ENCODE measurements at places on chromosomes 7 and 10.

DNA sequence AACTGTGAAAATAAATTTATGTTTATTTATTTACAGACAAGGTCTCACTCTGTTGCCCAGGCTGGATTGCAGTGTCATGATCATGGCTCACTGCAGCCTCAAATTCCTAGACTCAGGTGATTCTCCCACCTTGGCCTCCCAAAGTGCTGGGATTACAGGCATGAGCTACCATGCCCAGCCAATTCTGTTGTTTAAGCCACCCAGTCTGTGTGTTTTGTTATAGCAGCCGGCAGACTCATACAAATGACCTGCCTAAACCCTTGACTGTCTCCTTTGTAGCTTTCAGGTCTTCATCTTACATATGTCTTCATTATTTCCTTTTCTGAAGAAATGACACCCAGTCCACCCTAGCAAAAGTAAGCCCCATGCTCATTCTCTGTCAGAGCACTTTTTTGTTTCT lies 43.8 kb upstream of the KMT2C start:
- no peak for DNase-seq

- DNase-seq = no peak
These were observed 6.3 kb downstream of the MTPN start for GRCh38 chr7:135970682-135971365.

GRCh38 chr7:91198371-91198770 lies 65.9 kb upstream of the FZD1 start:
- no peak for DNase-seq

GRCh38 chr7:127758105-127758504 lies 106.1 kb downstream of the SND1 start:
- no peak for DNase-seq

DNA sequence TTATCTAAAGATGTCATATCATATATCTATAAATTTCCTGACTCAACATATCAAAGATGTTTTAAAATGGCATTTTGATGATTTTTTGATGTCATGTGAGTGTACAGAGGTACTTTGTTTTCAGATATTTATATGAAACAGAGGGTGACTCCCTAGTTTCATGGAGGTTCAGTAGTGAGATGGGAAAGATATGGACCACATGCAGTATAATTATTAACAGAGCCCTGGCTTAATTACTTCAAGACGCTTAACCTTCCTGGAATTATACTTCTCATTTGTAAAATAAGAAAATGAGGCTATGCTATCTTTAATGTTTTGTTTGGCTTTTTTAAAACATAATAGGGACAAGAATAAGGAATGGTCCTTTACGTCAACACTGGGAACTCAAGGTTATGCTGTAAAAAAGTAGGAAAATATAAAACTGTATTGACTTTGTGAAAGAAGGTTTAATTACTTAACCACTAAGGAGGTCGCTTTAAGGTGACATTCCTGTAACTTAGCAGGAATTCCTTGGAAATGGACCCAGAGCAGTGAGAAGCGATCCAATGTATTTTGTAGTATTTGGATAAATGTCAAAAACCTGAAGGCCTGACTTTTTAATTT lies 821.0 kb upstream of the IGFBP3 start:
- no peak for DNase-seq

DNA sequence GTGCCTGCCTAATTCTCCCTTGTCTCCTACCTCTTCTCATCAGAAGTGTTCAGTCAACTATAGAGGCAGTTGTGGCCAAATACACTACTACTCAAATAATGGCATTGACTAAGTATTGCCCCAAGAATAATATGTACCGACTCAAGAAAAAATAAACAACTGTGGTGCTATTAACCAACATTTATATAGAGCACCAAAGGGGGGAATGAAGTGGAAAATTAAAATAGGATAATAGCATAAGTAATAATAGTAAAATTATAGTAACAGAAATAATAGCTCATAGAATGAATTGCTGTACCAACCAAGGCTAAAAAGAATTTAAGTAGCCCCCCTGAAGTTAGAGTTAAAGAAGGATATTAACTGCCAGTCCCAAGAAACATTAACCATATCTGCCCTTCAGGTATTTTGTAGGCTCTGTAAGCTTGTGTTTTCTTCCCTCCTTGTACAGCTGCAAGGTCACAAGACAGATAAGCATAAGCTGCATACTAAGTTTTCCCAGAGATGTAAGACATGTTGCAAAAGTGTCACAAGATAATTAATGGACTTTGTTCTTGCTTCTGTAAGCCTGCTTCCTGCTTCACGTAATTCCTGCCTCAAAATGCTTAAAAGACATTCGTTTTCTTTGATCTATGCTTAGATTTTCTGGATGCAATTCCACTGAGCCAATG lies 10.9 kb upstream of the CYREN start:
- no peak for DNase-seq

GRCh38 chr7:65295409-65295808 lies 78.2 kb upstream of the ZNF92 start:
- no peak for DNase-seq

DNA sequence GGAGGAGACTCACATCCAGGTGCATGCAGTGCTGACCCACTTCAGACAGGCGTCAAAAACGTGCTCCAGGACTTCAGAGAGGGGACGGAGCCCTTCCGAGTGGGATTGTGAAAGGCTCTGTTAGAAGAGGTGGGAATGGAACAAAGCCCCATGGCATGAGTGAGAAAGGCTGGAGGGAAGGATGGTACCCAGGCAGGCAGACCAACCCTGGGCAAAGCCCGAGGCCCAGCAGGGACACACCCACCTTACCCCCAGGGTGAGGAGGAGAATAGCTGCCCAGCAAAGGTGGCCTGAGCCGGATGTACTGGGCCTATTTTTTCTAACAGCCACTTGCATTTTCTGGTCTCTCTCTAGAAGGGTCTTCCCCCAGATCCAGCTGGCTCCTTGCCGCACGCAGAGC lies 14.8 kb downstream of the CHAT start:
- DNase-seq = no peak

- DNase-seq = no peak
These were observed 99.4 kb downstream of the PRKAG2 start for GRCh38 chr7:151777495-151777880.

DNA sequence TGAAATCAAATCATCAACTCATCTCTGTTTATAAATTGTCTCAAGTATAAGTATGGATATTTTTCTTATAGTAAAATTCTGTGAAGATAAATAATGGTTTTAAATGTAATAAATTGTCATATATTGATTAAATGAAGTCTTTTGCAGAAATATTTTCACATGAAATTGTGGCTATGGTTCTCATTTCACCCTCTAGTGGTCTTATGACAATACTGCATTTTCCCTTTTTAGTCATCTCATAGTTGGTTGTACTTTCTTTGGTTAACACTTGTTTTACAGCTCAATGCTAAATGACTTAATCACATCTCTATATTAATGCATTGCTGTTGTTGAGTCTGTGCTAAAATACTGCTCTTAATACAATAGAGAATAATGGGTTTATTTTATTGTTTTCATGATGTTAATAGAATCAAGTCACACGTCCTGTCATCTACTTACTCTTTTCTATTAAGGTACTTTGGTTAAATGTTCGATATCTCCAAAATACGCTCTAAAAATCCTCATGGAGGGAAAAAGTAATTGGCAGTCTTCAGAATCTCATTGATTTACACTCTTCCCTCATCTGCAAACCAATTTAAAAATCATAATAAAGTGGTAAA lies 38.0 kb upstream of the CACNA2D1 start:
- no peak for DNase-seq

GRCh38 chr10:65394502-65395297 lies 1531.1 kb upstream of the LRRTM3 start:
- DNase-seq = no peak

GRCh38 chr7:151434549-151434948 lies 5.4 kb downstream of the CRYGN start:
- DNase-seq = no peak

- no peak for DNase-seq
These were observed 140.3 kb downstream of the GPR85 start for GRCh38 chr7:112946350-112946749.

GRCh38 chr7:22429386-22429785 lies 70.6 kb downstream of the STEAP1B start:
- no peak for DNase-seq

DNA sequence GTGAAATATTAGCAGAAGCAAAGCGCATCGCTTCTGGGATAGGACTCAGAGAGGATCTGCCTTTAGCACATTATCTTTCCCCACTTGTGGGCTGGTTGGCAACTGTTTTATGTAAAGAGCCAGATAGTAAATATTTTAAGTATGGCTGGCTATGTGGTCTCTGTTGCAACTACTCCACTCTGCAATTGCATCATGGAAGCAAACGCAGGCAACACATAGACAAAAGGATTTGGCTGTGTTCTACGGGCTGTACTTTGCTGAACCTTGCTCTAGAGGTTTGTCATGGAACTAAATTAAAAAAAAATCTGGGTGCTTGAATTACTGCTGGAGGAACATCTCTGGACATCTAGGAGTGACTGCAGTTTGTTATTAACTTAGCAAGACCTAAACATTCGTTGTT lies 307.8 kb upstream of the TPK1 start:
- no peak for DNase-seq

GRCh38 chr7:98779800-98780587 lies 89.8 kb downstream of the TMEM130 start:
- no peak for DNase-seq

DNA sequence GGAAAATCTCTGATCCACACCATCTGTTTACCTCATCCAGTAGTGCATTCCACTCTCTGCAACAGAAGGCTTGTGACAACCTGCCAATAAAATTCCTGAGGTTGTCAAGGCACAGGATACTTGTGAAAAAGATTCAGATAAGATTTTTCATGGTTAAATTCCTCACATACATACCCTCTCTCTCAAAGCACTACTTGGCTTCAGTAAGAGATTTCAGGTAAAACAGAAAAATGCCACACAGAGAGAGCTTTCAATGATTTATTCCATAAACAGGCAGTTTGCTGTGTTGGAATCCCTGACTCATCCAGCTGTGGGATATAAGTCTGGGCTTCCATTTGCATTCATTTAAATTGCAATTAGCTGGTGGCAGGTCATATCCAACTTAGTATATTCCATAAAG lies 99.7 kb upstream of the CAV2 start:
- DNase-seq = no peak

GRCh38 chr7:14457568-14458453 lies 444.7 kb downstream of the DGKB start:
- no peak for DNase-seq

- no peak for DNase-seq
These were observed 76.6 kb downstream of the GRM3 start for GRCh38 chr7:86720306-86720705.

DNA sequence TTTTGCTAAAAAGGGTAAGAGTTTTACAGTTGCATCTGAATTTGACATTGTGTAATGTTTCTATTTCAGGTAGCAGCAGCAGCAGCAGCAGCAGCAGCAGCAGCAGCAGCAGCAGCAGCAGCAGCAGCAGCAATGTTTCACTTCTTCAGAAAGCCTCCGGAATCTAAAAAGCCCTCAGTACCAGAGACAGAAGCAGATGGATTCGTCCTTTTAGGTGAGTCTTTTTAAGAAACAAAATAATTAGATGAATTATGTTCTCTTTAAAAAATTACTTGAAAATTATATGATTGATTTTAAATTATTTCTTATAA lies 32.6 kb downstream of the UMAD1 start:
- DNase-seq = no peak

DNA sequence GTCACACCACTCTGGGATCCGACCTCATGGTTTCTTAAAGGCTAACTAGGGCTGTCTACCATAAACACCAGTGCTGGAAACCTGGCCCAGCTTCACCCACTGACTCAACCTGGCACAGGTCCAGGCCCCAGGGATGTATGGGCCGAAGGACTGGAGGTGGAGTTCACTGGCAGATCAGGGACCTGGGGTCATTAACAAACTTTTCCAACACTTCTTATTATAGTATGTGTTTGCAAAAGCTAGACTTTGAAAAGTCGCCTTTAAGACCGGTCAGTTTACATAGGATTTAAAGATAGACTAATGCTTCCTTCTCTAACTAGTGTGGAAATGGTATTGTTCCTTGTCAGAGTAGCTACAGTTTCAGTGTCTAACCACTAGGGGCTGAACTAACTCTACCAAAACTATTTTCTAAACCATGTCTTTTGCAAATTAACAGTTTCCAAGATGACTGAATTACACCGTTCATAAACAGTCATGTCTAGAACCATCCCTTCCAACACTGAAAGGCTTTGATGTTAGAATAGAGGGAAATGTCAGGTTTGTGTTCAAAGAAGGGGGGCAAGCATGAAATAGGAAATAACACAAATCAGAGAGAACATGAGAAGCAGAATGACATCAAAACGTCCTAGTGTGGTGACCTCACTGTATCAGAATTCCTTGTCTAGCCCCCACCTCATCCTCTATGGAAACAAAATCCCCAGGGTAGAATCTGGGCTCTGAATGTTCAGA lies 29.7 kb downstream of the STN1 start:
- no peak for DNase-seq

GRCh38 chr7:94288096-94288495 lies 106.6 kb upstream of the COL1A2 start:
- no peak for DNase-seq

- DNase-seq = no peak
These were observed 189.6 kb downstream of the MGMT start for GRCh38 chr10:129656642-129657041.

- DNase-seq = no peak
These were observed 94.4 kb downstream of the VOPP1 start for GRCh38 chr7:55477781-55478374.

GRCh38 chr10:67834375-67834774 lies 3.6 kb downstream of the DNAJC12 start:
- no peak for DNase-seq

GRCh38 chr10:17882557-17882956 lies 69.2 kb upstream of the SLC39A12 start:
- no peak for DNase-seq

GRCh38 chr7:92557249-92557648 lies 28.7 kb downstream of the RBM48 start:
- no peak for DNase-seq

GRCh38 chr7:133511708-133512107 lies 258.8 kb downstream of the EXOC4 start:
- DNase-seq = no peak
